ENCODE measurements at places on chromosomes 4 and X. TPM values are rescaled to one million over a fixed set of nuclear protein-coding genes. Genes with fewer than 3 reads are reported as not detected.

DNA sequence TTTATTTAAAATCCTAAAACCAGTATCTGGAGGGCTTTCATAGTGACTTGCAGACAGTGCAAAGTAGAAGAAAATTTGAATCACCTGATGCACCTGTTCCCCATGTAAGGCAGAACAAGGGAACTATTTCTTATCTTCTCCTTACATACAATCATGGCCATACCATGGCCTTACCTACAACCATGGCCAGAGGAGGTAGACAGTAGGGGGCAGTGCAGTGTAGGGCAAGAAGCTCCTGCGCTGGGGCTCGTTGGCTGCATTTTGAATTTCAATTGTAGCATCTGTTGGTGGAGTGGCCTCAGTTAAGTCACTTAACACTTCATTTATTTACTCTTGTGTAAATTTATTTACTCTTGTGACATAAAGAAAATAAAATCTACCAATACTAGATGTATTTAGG lies 33.0 kb downstream of the GALNTL6 start:
- peak; percentile 19 for DNase-seq

DNA sequence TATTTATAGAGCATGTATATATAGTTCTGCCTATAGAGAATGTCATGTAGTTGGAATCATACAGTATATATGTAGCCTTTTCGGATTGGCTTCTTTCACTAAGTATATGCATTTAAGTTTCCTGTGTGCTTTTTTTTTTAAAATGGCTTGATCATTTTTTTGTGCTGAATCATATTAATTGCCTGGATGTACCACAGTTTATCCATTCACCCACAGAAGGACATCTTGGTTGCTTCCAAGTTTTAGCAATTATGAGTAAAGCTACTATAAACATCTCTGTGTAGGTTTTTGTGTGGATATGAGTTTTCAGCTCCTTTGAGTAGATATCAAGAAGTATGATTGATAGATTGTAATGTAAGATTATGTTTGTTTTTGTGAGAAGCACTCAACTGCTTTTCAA lies 23.8 kb downstream of the PTTG2 start:
- DNase-seq: no peak

DNA sequence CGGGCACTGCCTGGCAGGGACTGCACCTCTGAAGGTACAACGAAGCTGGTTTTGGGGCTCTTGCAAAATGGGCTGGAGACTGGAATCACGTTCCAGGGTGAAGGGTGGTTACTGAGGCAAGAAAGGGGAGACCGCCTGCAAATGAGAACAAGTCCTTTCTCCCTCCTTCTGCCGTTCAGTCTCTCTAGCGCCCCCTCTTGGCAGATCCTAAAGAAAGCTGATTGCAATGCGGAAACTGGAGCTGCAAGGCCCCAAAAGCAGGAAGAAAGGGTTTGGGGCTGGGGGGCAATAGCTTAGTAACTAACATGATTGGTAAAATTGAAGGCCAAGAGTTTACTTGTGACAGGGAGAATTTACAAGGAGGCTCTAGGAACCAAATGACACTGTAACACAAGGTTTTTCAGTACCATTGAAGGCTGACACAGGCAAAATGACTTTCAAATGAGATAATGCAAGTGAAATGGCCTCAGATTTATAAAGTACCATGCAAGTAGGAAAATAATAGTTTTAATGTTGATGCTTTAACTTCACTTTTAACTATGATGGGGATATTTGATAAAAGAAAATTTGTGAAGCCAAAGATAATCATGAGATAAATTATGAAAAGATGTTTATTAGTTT lies 222.7 kb upstream of the HAND2 start:
- DNase-seq: no peak

VGLL1 gene
- total RNA-seq: not detected

PNMA3 gene
- total RNA-seq: 1.9 TPM
